ENCODE measurements at places on chromosomes 7 and 10. TPM values are rescaled to one million over a fixed set of nuclear protein-coding genes. Genes with fewer than 3 reads are reported as not detected.
A peak's percentile ranks its signal among the peaks of the same experiment; 100 is the strongest.

DNA sequence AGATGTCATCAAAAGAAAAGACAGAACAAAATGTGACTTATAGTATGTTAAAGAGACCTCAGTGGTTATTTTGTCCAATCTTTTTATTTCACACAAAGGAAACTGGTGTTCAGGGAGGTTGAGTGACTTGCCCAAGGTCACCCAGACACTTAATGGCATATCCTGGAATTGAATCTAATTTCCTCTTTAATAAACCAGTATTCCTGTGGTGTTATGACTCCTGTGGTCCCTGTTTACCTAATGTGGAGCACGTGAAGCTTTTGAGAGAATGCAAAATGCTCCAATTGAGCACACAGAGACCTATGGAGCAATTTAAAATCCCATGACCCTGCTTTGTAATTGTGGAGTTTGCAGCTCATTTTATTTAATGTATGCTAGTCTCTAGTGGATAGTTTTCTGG lies 251.9 kb downstream of the REEP3 start:
- no peak for DNase-seq

- DNase-seq = no peak
Observed at GRCh38 chr7:55244006-55244745, 121.0 kb upstream of the LANCL2 start.

DNA sequence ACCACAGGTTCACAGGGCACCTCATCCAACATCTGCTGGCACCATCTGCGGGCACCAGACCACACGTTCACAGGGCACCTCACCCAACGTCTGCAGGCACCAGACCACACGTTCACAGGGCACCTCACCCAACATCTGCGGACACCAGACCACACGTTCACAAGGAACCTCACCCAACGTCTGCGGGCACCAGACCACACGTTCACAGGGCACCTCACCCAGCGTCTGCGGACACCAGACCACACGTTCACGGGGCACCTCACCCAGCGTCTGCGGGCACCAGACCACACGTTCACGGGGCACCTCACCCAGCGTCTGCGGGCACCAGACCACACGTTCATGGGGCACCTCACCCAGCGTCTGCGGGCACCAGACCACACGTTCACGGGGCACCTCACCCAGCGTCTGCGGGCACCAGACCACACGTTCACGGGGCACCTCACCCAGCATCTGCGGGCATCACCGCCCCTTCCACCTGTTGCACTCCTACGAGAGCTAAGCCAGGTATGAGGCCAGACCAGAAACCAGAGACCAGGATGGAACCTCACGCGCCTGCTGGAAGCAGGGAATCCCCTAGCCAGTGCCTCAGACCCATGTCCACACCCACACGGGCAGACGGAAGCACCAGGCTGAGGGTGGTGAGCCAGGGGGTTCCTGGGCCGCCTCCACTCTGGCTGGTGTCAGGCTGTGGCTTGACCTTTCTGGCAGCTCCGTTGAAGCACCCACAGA lies 182.8 kb downstream of the MAD1L1 start:
- DNase-seq = no peak

GRCh38 chr10:65628493-65629139 lies 1297.2 kb upstream of the LRRTM3 start:
- DNase-seq = no peak

GRCh38 chr10:86706401-86706841 lies 38.1 kb downstream of the LDB3 start:
- DNase-seq = no peak

GRCh38 chr7:135748770-135749169 lies at the start of gene FAM180A:
Gene FAM180A (minus strand): TSS chr7:135748813. CDS start chr7:135748580, 233 bp downstream.
- DNase-seq = no peak

DNA sequence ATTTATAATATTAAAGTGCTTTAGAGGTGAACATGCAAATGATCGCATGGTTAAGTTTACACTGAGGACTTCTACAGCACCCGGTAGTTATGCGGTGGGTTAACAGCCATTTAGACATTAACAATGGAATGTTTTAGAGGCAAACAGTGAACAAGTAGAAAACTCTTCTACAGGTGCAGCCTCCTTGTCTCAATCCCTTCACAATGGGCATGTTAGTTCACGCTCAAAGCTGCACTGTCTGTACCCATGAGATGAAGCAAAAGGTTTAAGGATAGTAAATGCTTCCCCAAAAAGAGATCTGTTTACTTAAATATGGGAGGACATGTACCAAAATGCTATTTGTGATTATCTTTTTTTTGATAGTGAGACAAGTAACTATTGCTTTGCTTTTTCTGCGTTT lies 25.1 kb downstream of the PUS7 start:
- DNase-seq = no peak

- no peak for DNase-seq
Observed at GRCh38 chr10:114400091-114400490, 4.2 kb downstream of the AFAP1L2 start.

- DNase-seq = no peak
Observed at GRCh38 chr7:25707768-25708620, 444.0 kb upstream of the NFE2L3 start.

DNA sequence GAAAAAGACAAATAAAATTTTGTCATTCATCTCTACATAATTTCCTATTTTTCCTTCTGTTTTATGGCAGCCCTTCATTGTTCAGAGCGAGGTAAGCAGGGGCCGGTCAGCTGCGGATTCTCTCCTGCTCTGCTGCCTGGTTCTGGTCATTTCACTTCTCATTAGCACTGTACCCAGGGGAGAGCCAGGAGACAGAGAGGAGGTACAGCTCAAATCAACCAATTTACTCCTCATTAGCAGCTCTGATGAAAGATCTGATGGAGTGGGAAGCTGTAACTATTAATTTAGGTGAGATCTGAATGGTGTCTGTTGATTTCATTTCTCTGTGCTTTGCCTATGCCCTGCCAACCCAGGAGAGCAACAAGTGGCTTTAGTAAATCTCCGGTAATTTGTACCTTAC lies 241.5 kb upstream of the PFKP start:
- DNase-seq = no peak

DNA sequence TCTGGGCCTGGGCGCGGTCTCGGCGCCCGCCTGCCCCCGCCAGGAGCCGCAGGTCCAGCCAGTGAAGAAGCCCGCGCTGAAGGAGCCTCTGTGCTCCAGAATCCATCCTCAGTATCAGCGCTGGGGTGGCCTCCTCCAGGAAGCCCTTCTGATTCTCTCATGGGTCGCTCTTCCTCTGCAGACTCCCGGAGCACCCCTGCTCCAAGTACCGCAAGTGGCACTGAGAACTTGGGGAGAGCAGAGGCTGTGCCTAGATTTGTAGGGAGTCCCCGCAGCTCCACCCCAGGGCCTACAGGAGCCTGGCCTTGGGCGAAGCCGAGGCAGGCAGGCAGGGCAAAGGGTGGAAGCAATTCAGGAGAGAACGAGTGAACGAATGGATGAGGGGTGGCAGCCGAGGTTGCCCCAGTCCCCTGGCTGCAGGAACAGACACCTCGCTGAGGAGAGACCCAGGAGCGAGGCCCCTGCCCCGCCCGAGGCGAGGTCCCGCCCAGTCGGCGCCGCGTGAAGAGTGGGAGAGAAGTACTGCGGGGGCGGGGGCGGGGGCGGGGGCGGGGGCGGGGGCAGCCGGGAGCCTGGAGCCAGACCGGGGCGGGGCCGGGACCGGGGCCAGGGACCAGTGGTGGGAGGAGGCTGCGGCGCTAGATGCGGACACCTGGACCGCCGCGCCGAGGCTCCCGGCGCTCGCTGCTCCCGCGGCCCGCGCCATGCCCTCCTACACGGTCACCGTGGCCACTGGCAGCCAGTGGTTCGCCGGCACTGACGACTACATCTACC lies at the start of gene ALOX5:
ALOX5 (plus strand) TSS at position 641 of the 774 bp plus-strand sequence; CDS start at position 705, 64 bp downstream.
- peak; percentile 68 for DNase-seq

- no peak for DNase-seq
Observed at GRCh38 chr7:29033584-29033983, 75.5 kb upstream of the TRIL start.

DNA sequence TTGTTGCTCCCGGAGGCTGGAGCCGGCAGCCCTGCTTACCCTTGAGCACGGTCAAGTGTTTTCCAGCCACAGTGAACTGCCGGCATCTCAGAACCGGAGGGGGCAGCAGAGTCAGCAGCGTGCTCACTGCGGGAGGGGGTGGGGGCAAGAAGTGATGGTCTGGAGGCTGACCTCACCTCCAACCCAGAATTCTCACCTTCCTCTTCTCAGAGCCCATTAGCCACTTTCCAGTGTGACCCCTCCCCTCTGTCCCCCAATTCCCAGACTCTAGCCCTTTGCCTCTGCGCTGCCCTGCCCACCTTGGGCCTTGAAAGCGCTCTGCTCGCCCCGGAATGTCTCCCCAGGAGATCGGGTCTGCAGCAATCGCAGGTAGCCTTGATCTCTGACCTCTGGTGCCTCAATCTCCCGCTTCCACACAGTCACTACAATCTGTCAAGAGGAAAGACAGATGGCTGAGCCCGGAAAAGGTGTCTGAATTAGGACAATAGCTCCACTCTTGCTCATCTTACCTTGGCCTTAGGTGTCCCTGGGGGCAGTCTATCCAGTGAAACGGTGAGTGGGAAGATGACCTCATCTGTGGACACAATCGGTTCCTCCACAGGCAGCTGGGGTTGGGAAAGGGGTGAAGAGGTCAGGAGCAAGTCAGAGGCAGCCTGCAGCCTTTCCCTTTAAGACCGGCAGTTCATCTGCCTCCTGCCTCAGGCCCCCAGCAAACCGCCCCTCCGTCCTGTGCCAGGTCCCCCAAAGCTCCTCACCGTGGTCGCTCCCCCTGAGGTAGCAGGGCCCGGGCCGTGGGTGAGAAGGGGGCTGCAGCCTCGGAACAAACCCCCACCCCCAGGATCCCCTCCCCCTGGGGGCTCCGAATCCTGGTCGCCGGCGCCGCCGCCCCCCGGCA lies 942 bp downstream of the TRAPPC14 start:
- peak; percentile 39 for DNase-seq

DNA sequence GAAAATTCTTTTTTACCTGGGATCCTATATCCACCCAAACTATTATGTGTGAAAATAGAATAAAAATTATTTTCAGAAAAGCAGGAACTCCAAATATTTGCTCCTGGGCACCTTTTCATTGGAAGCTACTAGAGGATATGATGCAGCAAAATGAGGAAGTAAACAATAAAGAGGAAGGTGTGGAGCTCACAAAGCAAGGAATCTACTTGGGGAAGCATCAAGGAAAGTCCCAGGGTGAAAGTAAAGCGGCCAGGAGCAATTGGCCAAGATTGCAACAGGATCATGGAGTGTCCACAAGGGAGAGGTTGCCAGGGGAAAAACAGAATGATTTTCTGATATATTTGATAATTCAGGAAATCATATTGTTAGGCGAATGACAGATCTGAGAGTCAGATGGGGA lies 80.8 kb downstream of the CARD11 start:
- no peak for DNase-seq

DNA sequence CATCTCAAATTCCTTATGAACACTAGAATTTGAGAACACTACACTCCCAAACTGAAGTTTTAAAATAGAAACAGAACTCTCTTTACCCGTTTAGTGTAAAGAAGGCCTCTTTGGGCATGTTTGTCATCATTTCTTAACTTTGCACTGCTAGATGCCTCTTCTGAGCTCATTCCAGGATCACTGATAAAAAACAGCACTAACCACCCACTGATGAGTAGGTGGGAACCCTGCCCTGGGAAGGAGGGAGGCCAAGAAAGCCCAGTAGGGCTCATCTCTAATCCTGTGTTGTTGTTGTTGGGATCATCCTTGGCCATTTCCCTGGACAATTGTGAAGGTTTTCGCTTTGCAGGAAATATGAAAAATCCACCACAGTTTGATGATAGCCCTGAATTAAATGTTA lies 68.2 kb downstream of the CUBN start:
- DNase-seq = no peak

GRCh38 chr7:157991761-157992160 lies 595.9 kb downstream of the PTPRN2 start:
- DNase-seq = no peak

GRCh38 chr10:96831200-96831866 lies 765 bp upstream of the LCOR start:
- no peak for DNase-seq

DNA sequence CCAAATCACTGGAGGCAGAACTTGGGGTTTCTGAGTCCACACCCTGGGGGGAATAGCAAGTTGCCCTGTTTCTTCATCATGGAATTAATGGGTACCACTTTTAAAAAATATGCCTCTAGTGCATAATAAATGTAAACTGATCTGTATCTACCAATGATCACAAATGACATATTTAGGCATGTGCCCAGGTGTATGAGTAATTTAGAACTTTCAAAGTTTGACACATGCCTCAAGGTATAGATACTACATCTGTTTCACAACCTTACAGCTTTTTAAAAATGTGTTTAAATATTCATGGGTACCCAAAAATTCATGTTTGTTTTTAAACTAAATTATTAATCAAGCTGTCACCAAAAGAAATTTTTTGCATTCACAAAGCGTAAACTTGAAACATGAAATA lies 226.0 kb downstream of the KIAA1217 start:
- DNase-seq = no peak

GRCh38 chr10:79482741-79483140 lies 29.6 kb upstream of the EIF5AL1 start:
- no peak for DNase-seq

GRCh38 chr10:102643336-102644065 lies 778 bp upstream of the TRIM8 start:
- peak; percentile 73 for DNase-seq

DNA sequence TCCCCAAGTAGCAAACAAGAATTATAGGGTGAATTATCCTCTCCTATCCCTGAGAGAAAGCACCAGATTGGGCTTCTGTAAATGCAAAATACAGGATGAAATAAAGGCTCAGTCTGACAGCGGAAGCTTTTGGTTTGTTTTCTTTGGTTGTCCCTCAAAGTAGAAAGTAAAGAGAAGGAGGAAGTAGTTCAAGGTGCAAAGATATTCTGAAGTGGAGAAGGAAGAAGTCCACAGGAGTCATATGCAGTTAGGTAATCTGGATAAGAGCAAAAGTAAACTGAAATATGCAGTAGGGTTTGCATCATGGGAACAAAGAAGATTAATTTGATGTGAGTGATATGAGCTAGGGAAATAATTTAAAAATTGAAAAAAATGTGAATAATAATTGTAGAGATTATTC lies 1071.9 kb downstream of the CNTNAP2 start:
- no peak for DNase-seq

DNA sequence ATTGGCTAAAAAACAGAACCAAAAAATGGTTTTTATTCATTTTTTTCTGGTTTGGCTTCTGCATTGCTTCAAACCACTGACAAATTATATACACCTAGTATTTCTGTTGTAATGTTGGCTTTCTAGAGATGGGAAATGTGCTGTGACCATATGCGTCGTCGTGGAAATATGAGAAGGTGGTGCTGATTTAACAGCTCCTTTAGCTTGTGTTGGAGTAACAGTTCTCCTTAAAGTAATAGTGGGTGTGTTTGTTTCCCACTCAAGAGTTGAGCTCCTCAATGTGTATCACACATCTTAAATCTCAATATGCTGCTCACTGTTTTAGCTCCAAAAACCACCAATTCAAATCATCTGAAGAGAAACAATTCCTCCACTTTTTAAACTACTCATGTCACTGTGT lies 196.4 kb downstream of the LHFPL3 start:
- DNase-seq = no peak

- DNase-seq = peak; percentile 71
Observed at GRCh38 chr10:123967626-123968243, 76.1 kb upstream of the CPXM2 start.

The LIPM gene
- not detected for total RNA-seq

The TRPV5 gene
- total RNA-seq = 0.36 TPM

The SRRM3 gene
- total RNA-seq = 16.3 TPM

The SLC18A2 gene
- total RNA-seq = 6.5 TPM

The NUTM2E gene
- total RNA-seq = 0.45 TPM

The PCLO gene
- 66.6 TPM for total RNA-seq

The LIPN gene
- total RNA-seq = not detected

The PLAU gene
- total RNA-seq = 1.00 TPM

The PAOX gene
- total RNA-seq = 7.1 TPM

The PBLD gene
- 12.8 TPM for total RNA-seq

The ARMH3 gene
- 20.9 TPM for total RNA-seq

The ASZ1 gene
- total RNA-seq = not detected

The VSTM4 gene
- total RNA-seq = 10.4 TPM

The STEAP2 gene
- 10.6 TPM for total RNA-seq

The HOXA7 gene
- not detected for total RNA-seq
